ENCODE measurements at places on chromosomes 1 and 21.
A peak's percentile ranks its signal among the peaks of the same experiment; 100 is the strongest.

- H3K4me1 ChIP-seq: peaks cover 26% of the 10 kb centered on the region
- DNase-seq: no peak
- H3K27me3 ChIP-seq: peaks cover 5% of the 10 kb centered on the region
- H3K4me3 ChIP-seq: no peak overlapping the region
- no peak overlapping the region for H3K27ac ChIP-seq
These were observed 219.0 kb upstream of the HOOK1 start for GRCh38 chr1:59595774-59596173.

GRCh38 chr1:106727171-106727570, 329.3 kb upstream of the PRMT6 start:
- no peaks in the 10 kb centered on the region for H3K4me1 ChIP-seq
- H3K27me3 ChIP-seq: no peaks in the 10 kb centered on the region
- no peaks in the 10 kb centered on the region for H3K36me3 ChIP-seq
- no peak for DNase-seq
- H3K27ac ChIP-seq: no peak overlapping the region

- no peaks in the 10 kb centered on the region for H3K36me3 ChIP-seq
- H3K27me3 ChIP-seq: peaks cover 4% of the 10 kb centered on the region
- peaks cover 9% of the 10 kb centered on the region for H3K4me1 ChIP-seq
- H3K4me3 ChIP-seq: no peak overlapping the region
These were observed 569.8 kb downstream of the LMO4 start for GRCh38 chr1:87898431-87898830.

- H3K27me3 ChIP-seq: no peaks in the 10 kb centered on the region
- H3K27ac ChIP-seq: no peak overlapping the region
- no peak overlapping the region for H3K4me3 ChIP-seq
- DNase-seq: no peak
- H3K36me3 ChIP-seq: no peaks in the 10 kb centered on the region
These were observed 609.0 kb upstream of the PRMT6 start for GRCh38 chr1:106447466-106447865.

DNA sequence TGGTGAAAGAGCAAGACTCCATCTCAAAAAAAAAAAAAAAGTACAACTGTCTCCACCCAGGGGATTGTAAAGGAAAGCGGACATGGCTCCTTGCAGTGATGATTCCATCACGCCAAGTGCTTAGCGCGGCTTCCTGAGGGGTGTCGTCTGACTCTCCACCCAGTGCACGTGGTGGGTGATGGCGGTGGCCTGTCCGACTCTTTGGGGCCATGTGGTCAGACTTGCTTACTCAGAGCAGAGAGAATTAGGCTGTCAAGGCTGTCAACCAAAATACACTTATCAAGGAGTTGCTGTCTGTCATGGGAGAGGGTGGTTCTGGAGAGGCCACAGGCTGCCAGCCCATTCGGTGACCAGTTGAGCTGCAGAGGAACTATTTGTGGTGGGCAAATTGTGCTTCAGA, 49.4 kb downstream of the PTPRF start:
- no peak for DNase-seq
- H3K4me1 ChIP-seq: peaks cover 50% of the 10 kb centered on the region
- peaks cover 7% of the 10 kb centered on the region for H3K27me3 ChIP-seq
- no peak overlapping the region for H3K27ac ChIP-seq
- no peak overlapping the region for H3K4me3 ChIP-seq
- H3K36me3 ChIP-seq: peaks cover 40% of the 10 kb centered on the region

GRCh38 chr1:147496571-147497210, 44.6 kb upstream of the BCL9 start:
- peaks cover 22% of the 10 kb centered on the region for H3K4me1 ChIP-seq
- H3K27me3 ChIP-seq: peaks cover 4% of the 10 kb centered on the region
- H3K27ac ChIP-seq: no peak overlapping the region
- H3K4me3 ChIP-seq: no peak overlapping the region
- no peaks in the 10 kb centered on the region for H3K36me3 ChIP-seq

GRCh38 chr1:114764689-114765088, 6.9 kb upstream of the CSDE1 start:
- peaks cover 12% of the 10 kb centered on the region for H3K27me3 ChIP-seq
- DNase-seq: no peak
- no peak overlapping the region for H3K4me3 ChIP-seq
- no peak overlapping the region for H3K27ac ChIP-seq

DNA sequence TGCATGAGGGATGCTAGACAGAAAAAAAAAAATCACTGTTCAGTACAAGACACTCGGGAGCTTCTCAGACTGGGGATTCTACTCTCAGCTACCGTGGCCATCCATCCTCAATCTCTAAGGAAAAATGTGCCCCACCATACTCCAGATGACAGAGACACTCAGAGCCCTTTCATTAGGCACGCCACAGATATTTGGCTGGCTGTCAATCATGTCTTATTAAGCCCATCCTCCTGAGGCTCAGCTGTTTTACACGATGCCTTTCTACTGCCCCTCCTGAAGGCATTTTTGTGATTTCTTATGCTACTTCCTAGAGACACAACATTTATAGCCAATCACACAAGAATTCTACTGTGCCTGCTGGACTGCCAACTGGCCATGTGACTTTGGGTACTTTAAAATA, 92.9 kb downstream of the KIF14 start:
- peaks cover 66% of the 10 kb centered on the region for H3K4me1 ChIP-seq
- H3K27ac ChIP-seq: peak overlapping the region; percentile 39
- no peak overlapping the region for H3K4me3 ChIP-seq
- H3K36me3 ChIP-seq: no peaks in the 10 kb centered on the region
- H3K27me3 ChIP-seq: peaks cover 4% of the 10 kb centered on the region

DNA sequence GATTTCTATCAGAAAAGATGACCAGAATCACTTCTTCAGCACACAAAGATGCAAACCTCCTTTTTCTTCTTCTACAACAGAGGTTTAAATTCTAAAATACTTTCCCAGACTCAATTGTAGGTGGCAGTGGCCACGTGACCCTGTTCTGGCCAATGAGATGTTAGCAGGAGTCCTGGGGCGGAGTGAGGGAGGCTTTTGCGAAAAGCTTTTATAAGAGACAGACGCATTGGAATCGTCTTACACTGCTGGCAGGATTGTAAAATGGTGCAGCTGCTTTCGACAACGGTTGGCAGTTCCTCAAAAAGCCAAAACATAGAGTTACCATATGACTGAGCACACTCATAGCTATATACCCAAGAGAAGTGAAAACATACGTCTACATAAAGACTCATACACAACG, 87.0 kb upstream of the MAGI3 start:
- H3K4me1 ChIP-seq: peaks cover 7% of the 10 kb centered on the region
- H3K27me3 ChIP-seq: no peaks in the 10 kb centered on the region
- DNase-seq: no peak
- H3K4me3 ChIP-seq: no peak overlapping the region

DNA sequence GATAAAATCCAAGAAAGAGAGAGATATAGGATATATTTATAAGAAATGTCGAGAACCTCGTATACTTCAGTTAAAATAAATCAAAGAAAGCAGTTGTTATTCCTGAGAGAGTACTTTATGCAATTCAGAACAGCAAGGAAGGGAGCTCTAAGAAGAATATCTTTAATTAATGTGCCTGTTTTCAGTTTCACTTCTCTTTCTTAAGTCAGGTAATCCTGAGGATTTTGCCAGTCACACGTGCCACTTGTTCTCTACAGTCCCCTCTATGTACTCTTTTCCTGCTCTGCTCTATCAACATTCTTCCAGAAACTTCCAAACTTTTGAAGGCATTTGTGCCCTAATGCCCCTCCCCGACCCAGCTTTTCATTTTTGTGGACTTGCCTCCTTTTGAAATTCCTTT, 211.9 kb downstream of the AKT3 start:
- DNase-seq: no peak
- H3K27me3 ChIP-seq: peaks cover 3% of the 10 kb centered on the region
- H3K4me3 ChIP-seq: no peak overlapping the region
- peaks cover 56% of the 10 kb centered on the region for H3K36me3 ChIP-seq
- no peak overlapping the region for H3K27ac ChIP-seq
- no peaks in the 10 kb centered on the region for H3K4me1 ChIP-seq

- peaks cover 5% of the 10 kb centered on the region for H3K27me3 ChIP-seq
- peak overlapping the region; percentile 96 for H3K27ac ChIP-seq
- H3K36me3 ChIP-seq: peaks cover 54% of the 10 kb centered on the region
- peaks cover 44% of the 10 kb centered on the region for H3K4me1 ChIP-seq
- DNase-seq: no peak
- H3K4me3 ChIP-seq: no peak overlapping the region
These were observed 27.2 kb downstream of the MRPL37 start for GRCh38 chr1:54227091-54227602.

DNA sequence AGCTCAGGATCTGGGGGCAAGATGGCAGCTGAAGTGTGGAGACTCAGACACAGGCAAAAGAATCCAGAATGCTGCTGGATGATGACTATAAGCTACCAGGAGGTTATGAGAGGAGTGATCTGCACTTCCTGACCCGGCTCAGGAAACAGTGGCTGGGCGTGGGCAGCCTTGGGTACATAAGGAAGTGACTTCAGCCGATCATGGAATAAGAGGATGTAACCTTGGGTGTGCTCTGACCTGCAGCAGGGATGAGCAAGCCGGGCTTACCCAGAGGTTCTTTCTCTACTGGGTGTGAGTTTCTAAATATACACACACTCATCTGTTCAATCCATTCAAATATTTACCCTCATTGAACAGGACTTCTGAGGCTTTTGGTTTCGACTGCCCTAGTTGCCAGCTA, 62.7 kb downstream of the CD34 start:
- no peak overlapping the region for H3K27ac ChIP-seq
- DNase-seq: no peak
- H3K4me1 ChIP-seq: peaks cover 37% of the 10 kb centered on the region
- peaks cover 8% of the 10 kb centered on the region for H3K36me3 ChIP-seq
- no peak overlapping the region for H3K4me3 ChIP-seq

- peaks cover 64% of the 10 kb centered on the region for H3K27me3 ChIP-seq
- H3K27ac ChIP-seq: no peak overlapping the region
- no peak overlapping the region for H3K4me3 ChIP-seq
- DNase-seq: no peak
- peaks cover 38% of the 10 kb centered on the region for H3K4me1 ChIP-seq
- no peaks in the 10 kb centered on the region for H3K36me3 ChIP-seq
These were observed 23.2 kb downstream of the DMBX1 start for GRCh38 chr1:46512792-46513190.

DNA sequence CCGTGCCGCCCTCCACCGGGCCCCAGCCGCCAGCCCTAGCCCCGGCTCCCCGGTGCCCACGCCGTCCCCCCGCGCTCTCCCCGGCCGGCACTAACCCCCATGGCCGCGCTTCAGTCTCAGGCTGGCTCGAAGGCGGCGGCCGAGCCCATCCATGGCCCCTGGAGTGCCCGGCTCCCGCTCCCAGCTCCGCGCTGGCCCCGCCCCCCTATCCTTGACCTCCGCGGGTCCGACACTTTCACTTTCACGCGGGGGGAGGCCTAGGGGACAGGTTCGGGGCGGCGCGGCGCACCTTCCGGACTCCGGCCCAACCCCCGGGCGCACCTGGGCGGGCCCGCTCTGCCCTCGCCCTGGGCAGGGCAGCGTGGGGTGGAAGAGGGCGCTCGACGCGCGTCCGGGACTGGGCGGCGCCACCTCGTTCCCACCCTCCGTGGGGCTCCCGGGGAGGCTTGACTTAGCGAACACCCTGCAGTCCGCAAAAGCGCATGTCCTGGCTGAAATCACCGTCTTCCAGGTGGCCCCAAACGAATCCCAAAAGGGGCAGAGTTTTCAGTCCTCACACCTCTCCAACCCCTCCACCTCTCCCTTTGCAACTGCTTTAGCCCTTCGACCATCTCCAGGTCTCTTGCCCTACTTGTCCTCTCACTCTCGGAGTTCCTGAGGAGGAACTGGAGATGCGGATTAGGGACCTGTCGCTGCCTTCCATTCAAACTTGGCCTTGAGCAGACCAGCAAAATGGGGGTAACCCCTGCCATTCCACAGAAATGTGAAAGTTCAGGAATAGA, 3.9 kb upstream of the DENND2D start:
- no peak overlapping the region for H3K27ac ChIP-seq
- H3K4me3 ChIP-seq: peak overlapping the region; percentile 68
- peaks cover 10% of the 10 kb centered on the region for H3K4me1 ChIP-seq
- H3K36me3 ChIP-seq: no peaks in the 10 kb centered on the region

- H3K27me3 ChIP-seq: peaks cover 11% of the 10 kb centered on the region
- no peak overlapping the region for H3K27ac ChIP-seq
- no peaks in the 10 kb centered on the region for H3K36me3 ChIP-seq
- no peak overlapping the region for H3K4me3 ChIP-seq
These were observed 16.2 kb upstream of the LIN9 start for GRCh38 chr1:226325178-226325577.

GRCh38 chr1:16293538-16293937, 56.6 kb upstream of the CPLANE2 start:
- no peak overlapping the region for H3K27ac ChIP-seq
- no peak overlapping the region for H3K4me3 ChIP-seq
- DNase-seq: no peak
- no peaks in the 10 kb centered on the region for H3K27me3 ChIP-seq

- H3K4me1 ChIP-seq: peaks cover 20% of the 10 kb centered on the region
- H3K27ac ChIP-seq: no peak overlapping the region
- H3K27me3 ChIP-seq: no peaks in the 10 kb centered on the region
- no peaks in the 10 kb centered on the region for H3K36me3 ChIP-seq
These were observed 186.1 kb upstream of the ADAMTS5 start for GRCh38 chr21:27152996-27153395.

GRCh38 chr1:188958461-188959115, 1519.1 kb downstream of the BRINP3 start:
- DNase-seq: no peak
- H3K4me3 ChIP-seq: no peak overlapping the region
- peaks cover 6% of the 10 kb centered on the region for H3K27me3 ChIP-seq
- no peaks in the 10 kb centered on the region for H3K36me3 ChIP-seq
- H3K4me1 ChIP-seq: no peaks in the 10 kb centered on the region

DNA sequence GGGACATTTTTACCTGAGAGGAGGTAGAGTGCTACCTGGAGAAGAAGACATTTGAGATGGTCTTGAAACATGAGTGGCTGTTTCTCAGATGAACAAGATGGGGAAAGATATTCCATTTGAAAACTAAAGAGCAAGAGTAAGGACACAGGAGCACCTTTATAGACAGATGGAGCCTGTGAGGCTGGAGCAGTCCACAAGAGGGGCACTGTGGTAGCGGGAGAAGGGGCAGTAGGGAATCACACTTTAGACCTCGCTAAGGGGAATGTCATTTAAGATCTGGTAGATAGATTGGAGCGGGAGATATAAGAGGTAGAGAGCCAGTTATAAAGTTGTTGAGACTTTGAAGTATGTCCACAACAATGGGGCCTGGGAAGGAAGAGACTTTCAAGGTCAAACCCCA, 23.4 kb downstream of the DYNLT5 start:
- H3K4me1 ChIP-seq: peaks cover 6% of the 10 kb centered on the region
- peaks cover 10% of the 10 kb centered on the region for H3K36me3 ChIP-seq
- peaks cover 9% of the 10 kb centered on the region for H3K27me3 ChIP-seq
- no peak overlapping the region for H3K4me3 ChIP-seq
- H3K27ac ChIP-seq: no peak overlapping the region
